Astrocyte (in vitro differentiated cells and primary cell): ENCODE measurements at places on chromosomes 12 and 14. TPM values are rescaled to one million over a fixed set of nuclear protein-coding genes. Genes with fewer than 3 reads are reported as not detected.
A peak's percentile ranks its signal among the peaks of the same experiment; 100 is the strongest.

Gene KRT78
- total RNA-seq, result not detected in 2 replicates

DNA sequence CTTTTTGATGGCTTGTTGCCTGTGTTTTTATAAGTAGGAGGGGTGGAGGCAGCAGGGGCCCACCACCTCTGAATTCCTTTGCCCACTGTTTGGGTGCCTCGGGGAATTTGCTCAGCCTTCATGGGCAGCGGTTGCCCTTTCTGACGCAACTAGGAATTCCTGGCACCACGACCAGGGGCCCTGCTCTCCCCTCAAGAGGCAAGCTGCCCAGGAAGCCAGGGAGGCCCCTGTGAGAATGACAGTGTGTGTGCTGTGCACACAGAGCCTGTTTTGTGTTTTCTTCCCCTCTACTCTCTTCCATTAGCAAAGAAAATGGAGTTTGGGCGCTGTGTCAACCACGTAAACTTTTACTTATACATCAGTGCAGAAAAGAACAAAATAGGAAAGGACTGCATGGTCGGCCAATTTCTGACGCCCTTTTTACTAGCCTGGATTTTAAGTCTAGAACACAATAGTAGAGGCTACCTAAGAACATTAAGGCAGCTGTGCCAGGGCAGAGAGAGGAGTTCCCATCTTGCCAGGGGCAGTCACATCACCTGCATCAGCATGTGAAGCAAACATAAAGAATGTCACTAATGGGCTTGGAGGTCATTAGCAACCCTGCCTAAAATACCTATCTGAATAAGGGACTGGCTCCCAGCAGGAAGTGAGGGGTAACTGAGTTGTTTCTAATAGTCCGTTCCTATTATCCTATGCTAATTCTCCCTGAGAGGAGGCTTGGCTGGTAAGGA lies 17.9 kb upstream of the PTGR2 start:
- H3K27me3 ChIP-seq, result no peaks in the 10 kb centered on the region
- peak overlapping the region; percentile 31 for H3K4me3 ChIP-seq
- H3K27ac ChIP-seq, result peak overlapping the region; percentile 35
- H3K36me3 ChIP-seq, result no peaks in the 10 kb centered on the region
- peak; percentile 75 for DNase-seq

Gene PTHLH
- total RNA-seq, result 48.5 and 53.5 TPM in 2 replicates

DNA sequence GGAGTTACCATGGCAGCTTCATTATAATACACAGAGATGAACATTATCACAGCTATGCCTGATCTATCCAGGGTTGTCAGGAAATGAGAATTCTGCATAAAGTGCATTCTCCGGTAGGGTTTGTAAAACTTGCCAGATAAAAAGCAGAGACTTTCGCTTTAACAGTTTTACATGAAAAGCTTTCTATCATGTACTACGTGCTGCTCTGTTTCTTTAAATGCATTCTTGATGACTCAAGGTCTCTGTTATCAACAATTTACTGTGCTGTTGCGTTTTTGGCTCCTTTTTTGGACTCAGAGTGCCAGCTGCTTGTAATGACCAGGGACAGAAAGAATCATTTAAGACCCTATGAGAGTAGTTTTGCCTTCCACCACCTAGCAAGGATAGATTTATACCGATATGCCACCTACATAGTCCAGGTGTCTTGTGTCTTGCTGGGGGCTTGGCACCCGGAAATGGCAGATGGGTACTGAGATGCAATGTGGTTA lies 371.2 kb downstream of the BTG1 start:
- H3K36me3 ChIP-seq, result no peaks in the 10 kb centered on the region
- no peaks in the 10 kb centered on the region for H3K27me3 ChIP-seq
- H3K27ac ChIP-seq, result no peak overlapping the region
- H3K4me3 ChIP-seq, result no peak overlapping the region
- DNase-seq, result peak; percentile 69
- peaks cover 28% of the 10 kb centered on the region for H3K4me1 ChIP-seq

DNA sequence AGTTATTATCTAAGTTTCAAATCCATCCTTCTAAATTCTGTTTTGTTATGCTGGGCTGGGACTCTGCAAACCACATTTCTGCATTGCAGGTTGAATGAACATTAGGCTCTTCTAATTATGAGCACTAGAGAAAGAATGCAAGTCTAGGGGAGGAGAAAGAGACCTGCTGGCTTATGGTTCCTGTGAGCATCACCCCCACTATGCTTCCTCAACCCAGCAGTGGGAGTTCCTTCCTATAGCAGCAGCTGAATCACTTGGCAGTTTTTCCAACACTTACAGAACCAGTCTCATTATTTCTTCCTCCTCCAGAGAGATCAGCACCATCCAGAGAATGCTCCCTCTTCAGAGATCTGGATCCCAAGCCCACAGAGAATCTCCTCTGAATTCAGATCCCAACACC lies 297.7 kb upstream of the CLEC14A start:
- H3K36me3 ChIP-seq, result no peaks in the 10 kb centered on the region
- H3K27me3 ChIP-seq, result no peaks in the 10 kb centered on the region
- no peak overlapping the region for H3K4me3 ChIP-seq
- H3K4me1 ChIP-seq, result peaks cover 8% of the 10 kb centered on the region
- peak; percentile 88 for DNase-seq

- H3K27me3 ChIP-seq, result peaks cover 6% of the 10 kb centered on the region
- H3K4me1 ChIP-seq, result no peaks in the 10 kb centered on the region
Measured at GRCh38 chr12:132210223-132211055, 66.2 kb downstream of the NOC4L start.

DNA sequence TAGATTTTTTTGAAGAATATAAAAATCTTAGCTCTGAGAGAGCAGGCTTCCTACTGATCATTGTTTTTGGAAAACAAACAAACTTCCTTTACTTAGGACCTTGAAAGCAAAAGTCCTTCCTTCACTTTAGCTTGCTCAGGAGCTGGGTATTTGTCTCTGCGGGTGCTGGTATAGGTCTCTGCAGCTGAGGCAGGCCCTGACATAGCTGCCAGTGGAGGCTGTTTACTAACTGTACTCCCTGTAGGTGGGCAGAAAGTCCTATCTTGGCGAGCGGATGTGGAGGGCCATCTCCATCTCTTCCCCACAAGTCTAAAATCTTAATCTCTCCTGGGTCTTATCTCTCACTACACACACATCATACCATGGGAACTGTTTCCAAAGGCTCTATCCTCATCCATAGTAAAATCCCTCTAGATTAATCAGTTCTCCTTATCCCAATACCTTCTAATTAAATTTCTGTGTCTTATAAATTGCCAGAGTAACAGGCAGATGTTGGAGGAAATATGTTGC lies 4.1 kb upstream of the MIA2 start:
- no peak for DNase-seq
- peak overlapping the region; percentile 73 for H3K27ac ChIP-seq
- H3K4me3 ChIP-seq, result no peak overlapping the region
- H3K4me1 ChIP-seq, result peaks cover 17% of the 10 kb centered on the region

DNA sequence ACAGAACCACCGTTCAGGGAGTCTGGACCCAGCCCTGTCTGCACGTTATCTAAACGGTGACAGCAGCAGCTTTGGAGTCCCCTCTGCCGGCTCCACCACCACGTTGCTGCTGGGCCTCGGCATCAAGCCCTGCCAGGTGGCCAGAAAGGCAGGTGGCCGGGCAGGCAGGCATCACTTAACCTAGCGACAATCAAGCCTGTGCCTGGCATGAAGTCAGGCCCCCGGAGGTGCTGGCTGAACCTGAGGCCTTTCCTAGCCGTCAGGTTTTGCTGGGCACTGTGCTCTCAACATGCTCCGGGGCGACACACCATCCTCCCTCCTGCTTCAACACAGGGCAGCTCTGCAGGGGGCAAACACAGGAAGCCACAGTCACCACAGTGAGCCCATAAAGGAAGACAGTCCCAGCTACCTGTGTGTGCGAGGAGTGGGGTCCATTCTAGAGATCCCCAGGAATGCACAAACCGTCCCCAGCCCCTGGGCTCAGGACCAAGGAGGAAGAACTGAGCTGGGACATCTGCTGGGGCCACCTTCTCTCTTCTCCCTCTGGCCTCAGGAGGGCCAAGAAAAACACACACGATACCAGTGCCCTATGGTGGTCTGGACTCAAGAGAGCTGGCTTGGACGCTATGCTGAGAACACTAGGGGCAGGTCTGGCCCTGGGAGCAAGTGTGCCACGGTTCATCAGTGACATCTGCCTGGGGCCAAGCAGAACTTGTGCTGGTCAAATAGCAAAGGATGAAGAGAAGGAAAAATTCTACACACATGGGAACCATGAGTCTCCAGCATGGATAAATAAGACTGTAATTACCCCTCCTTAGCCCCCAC lies 44.7 kb downstream of the CCDC88C start:
- no peaks in the 10 kb centered on the region for H3K36me3 ChIP-seq
- peaks cover 22% of the 10 kb centered on the region for H3K27me3 ChIP-seq
- peaks cover 8% of the 10 kb centered on the region for H3K4me1 ChIP-seq
- no peak for DNase-seq
- H3K4me3 ChIP-seq, result no peak overlapping the region

Gene LMNTD1
- not detected in 2 replicates for total RNA-seq

- no peak overlapping the region for H3K4me3 ChIP-seq
- H3K4me1 ChIP-seq, result no peaks in the 10 kb centered on the region
- DNase-seq, result no peak
- H3K27ac ChIP-seq, result no peak overlapping the region
Measured at GRCh38 chr14:37601865-37602264, 6.4 kb downstream of the TTC6 start.

GRCh38 chr12:5505751-5506150 lies 73.8 kb downstream of the NTF3 start:
- peaks cover 4% of the 10 kb centered on the region for H3K27me3 ChIP-seq
- H3K4me1 ChIP-seq, result no peaks in the 10 kb centered on the region
- DNase-seq, result no peak

Gene HOXC4
- total RNA-seq, result not detected in 2 replicates

DNA sequence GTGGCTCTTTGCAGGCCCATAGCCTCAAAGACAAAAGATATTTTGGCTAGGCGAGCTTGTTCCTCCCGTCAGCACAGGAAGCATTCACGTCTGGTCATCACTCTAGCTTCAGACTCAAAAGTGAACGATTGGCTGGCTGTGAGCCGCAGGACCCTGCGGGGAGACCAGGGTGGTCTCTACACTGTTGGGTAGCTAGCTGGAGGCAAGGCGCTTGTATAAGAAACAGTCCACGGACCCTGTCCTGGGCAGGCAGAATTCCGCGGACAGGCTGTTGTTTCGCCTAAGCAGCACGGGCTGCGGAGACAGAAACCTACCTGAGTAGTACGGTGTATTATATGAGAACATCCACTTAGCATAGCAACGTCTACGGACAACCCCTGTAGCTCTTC lies 29.6 kb downstream of the WBP11 start:
- DNase-seq, result no peak
- peak overlapping the region; percentile 80 for H3K27ac ChIP-seq
- no peaks in the 10 kb centered on the region for H3K36me3 ChIP-seq
- H3K4me1 ChIP-seq, result peaks cover 18% of the 10 kb centered on the region
- peak overlapping the region; percentile 90 for H3K4me3 ChIP-seq
